ENCODE measurements at places on chromosomes 5 and 9. TPM values are rescaled to one million over a fixed set of nuclear protein-coding genes. Genes with fewer than 3 reads are reported as not detected.
A peak's percentile ranks its signal among the peaks of the same experiment; 100 is the strongest.

DNA sequence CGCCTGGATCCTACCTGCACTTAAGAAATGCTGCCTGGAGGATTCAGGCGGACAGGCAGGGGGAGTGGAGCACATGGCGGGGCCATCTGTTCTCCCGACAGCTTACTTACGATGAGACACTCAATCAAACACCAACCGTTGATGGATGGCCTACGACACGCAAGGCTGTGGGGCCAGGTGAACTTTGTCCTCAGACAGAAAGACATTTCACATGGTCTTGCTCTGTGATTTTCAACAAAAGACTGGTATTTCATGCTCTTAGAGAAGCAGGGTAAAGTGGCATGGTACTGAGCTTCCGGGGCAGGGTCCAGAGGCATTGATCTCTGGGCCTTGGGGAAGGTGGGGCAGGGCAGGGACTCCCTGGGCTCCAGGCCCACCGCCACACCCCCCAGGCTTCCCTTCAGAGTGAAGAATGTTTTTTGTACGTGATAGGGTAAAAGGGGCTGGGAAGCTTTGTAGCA, 9.1 kb upstream of the OLFM1 start:
- DNase-seq, result no peak

GRCh38 chr5:62460578-62460983, 48.0 kb downstream of the IPO11 start:
- DNase-seq, result peak; percentile 12

- DNase-seq, result no peak
These were observed 35.3 kb upstream of the TMEM215 start for GRCh38 chr9:32748013-32748412.

DNA sequence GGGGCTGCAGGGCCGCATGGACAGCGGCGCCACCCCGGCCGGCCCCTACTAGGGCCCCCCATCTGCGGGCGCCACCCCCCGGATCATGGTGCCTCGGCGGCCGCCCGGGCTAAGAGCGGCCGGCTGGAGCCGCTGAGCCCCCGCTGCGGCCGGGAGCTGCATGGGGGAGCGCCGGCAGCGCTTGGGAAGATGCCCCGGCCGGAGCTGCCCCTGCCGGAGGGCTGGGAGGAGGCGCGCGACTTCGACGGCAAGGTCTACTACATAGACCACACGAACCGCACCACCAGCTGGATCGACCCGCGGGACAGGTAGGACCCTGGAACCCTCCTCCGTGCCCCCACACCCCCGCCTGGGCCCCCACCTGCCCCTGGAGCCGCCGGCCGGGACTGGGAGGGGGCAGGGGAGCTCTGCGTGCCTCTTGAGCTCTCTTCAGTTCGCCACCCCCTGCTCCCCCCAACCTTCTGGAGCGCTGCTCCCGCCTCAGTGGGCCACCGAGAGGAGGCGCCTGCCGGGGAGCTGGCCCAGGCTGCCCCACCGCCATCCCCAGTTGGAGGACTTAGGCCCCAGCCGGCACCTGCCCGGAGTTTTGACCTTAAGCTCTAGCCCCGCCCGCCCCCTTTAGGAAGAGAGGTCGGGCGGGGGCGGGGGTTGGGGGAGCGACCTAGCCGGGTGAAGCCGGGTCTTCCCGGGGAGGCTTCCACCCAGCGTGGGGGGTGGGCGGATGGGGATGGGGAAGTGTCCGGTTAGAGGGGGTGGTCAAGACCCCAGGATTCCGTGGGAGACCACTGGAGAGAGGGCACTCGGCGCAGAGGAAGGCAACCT, 730 bp downstream of the WWC1 start:
- DNase-seq, result no peak

GRCh38 chr5:31935496-31936369, 238.4 kb downstream of the GOLPH3 start:
- DNase-seq, result no peak

DNA sequence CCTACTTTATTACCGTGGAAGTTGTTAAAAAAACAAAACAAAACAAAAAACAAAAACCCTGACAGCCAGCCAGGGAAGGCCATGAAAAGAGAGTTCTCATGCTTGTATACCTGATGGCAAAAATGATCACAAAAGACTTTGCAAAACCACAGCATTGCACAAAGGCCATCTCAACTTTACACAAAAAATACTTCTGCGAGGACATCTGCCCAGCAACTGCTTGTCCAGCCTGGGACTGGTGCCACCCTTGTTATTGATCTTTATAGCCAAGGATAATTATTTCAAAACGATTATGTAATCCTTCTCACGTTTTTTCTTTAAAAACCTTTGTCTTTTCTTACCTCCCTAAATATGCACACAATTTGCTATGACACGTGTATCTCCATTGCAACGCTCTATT, 42.2 kb upstream of the SLC28A3 start:
- DNase-seq, result no peak

DNA sequence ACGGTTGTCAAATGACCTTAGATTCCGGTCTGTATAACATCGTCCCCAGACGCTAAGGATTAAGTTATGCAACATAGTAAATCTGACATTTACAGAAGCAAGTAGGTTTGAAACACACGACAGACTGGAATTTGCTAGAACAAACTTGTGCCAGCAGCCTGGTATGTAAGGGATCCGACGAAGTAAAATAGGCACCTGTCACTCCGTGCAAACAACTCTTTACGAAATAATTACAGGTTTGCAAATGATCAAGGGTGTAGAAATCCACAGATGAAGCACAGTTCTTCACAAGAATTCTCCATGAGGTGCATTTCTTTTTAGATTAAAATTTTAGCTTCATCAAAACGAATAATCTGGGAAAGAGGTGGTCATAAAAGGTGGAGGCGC, 508 bp downstream of the MOCS2 start:
- peak; percentile 32 for DNase-seq

GRCh38 chr5:36150676-36151433, 832 bp downstream of the LMBRD2 start:
- peak; percentile 55 for DNase-seq

DNA sequence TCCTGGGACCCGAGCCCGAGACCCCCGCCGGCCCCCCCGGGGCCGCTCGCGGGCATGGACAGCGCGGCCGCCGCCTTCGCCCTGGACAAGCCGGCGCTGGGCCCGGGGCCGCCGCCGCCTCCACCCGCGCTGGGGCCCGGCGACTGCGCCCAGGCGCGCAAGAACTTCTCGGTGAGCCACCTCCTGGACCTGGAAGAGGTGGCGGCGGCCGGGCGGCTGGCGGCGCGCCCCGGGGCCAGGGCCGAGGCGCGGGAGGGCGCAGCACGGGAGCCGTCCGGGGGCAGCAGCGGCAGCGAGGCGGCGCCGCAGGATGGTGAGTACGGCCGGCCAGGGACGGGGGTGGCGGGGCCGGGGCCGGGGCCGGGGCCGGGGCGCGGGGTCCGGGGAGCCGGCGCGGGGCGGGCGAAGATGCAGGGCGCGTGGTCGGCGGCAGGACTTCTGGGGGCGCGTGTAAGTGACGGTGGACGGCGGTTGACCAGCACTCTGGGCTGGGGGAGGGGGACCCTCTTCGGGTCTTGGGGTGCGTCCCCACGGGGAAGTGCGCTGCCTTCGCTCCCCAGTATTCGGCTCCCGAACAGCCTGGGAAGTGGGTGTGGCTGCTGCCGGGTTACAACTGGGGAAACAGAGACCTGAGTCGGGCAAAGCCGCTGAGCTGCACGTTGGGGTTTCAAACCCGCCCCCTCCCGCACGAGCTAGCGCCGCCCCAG, 520 bp downstream of the PRRX2 start:
- no peak for DNase-seq

GRCh38 chr5:158511454-158511853, 588.3 kb downstream of the EBF1 start:
- no peak for DNase-seq

DNA sequence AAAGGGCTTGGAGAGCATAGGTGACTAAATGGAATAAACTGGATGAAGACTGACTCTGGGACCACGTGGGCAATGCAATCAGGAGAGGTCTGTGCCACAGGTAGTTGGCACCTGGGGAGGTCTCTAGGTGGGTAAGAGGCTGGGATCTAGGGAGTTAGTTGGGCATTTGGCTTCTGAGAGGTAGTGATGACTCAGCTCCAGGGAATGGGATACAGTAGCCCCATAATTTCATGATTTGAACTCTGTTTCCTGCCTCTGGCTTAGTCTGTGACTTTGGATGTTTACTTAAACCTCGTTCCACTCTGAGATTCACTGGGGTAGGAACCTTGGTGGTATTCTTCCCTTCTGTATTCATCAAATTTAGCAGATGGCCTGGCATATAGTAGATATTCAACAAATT, 240.8 kb downstream of the KIF4B start:
- no peak for DNase-seq

GRCh38 chr5:14301186-14301585, 158.0 kb downstream of the TRIO start:
- no peak for DNase-seq

GRCh38 chr5:157610990-157611389, 35.4 kb upstream of the ADAM19 start:
- DNase-seq, result no peak

GRCh38 chr5:75948438-75948837, 134.7 kb upstream of the SV2C start:
- DNase-seq, result no peak

GRCh38 chr9:136655536-136656182, 7.1 kb upstream of the EGFL7 start:
- no peak for DNase-seq

DNA sequence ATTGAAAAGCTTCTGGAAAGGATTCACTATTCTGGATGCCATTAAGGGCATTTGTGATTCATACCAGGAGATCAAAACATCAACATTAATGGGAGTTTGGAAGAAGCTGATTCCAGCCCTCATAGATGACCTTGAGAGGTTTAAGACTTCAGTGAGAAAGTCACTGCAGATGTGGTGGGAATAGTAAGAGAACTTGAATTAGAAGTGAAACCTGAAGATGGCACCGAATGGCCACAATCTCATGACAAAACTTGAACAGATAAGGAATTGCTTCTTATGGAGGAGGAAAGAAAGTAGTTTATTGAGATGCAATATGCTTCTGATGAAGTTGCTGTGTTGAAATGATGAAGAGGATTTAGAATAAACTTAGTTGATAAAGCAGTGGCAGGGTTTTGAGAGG, 254.6 kb upstream of the SLC24A2 start:
- DNase-seq, result no peak

DNA sequence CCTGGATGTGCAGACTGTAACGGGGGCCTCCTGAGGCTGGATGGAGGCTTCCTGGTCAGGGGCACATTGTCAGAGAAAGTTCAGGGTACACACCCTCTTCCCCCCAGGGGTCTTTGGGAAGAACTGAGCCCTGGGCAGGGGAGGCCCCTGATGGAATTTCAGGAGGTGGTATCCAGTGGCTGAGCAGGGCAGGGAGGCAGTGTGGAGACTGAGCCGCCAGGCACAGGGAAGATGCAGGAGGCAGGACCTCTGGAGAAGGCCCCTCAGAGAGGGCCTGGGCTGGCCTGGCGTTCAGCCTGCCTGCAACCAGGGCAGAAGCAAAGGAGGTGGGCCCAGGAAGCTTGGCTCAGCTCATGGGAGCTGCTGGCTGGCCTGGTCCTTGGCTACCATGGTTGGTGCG, 53.5 kb downstream of the GTF3C4 start:
- DNase-seq, result no peak

GRCh38 chr9:109422641-109423040, 75.5 kb downstream of the PTPN3 start:
- no peak for DNase-seq

- peak; percentile 85 for DNase-seq
These were observed 37.2 kb downstream of the PAPPA start for GRCh38 chr9:116190637-116191396.

DNA sequence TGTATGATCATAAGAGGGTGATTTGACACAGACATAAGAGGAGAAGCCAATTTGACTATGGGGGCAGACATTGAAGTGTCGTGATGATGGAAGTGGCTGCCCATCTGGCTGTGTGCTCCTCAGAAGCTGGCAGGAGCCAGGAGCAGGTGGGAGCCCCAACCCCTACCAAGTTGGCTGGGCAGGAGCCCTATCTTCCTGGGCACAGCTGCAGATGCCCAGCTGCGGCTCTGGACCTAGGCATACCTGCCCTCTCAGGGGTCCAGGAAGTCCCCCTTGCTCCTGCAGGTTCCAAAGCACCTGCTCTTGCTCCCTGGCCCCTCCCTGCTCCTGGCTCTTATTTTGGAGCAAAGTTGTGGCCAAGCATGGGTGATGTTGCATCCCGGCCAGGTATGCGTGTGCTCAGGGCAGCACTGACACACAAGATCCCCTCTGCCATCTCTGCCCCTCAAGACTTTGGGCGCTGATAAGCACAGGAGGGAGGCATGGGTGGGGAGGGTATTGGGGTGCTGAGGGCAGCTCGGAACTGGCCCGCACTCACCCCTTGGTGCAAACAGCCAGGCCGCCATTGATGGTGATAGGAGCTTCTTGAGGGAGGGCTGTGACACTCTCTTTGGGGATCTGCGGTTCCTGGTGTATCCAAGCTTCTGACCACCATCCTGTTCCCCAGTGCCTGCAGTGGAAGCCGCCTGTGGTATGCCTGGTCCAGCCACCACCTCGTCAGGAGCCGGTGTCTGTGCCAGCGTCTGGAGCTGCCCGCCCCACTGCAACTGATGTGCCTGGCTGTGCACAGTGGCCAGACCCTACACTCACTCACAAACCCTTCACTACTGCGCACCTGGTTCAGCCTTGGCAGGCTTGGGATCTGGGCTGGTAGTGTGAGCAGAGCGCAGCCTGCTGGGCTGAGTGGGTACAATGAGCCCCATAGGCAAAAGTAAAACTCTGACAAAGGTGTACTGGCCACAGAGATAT, 230.9 kb downstream of the CDH9 start:
- DNase-seq, result no peak

GRCh38 chr5:16593013-16593412, 23.8 kb downstream of the RETREG1 start:
- no peak for DNase-seq

DNA sequence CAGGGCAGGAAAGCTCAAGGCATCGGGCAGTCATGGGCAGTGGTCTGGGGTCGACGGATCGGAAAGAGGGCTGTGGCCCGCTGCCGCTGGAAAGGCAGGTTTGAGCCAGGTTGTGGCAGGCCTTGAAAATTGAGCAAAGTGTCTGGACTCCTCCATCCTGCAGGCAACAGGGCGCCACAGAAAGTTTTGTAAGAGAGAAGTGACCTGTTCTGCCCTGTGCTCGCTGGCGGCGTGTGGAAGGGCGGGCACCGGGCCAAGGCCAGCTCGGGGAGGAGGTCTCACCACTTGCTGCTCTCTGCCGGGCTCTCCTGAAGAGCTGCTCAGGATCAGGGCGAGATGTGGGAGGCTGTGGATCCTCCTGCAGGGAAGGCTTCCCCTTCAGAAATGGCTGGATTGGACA, 41.4 kb upstream of the FAT2 start:
- no peak for DNase-seq

GRCh38 chr9:82882138-82882537, 180.8 kb downstream of the RASEF start:
- DNase-seq, result peak; percentile 56

QSOX2 gene
- total RNA-seq, result 21.3 TPM

NEUROG1 gene
- total RNA-seq, result not detected

DBH gene
- total RNA-seq, result not detected

PPIC gene
- total RNA-seq, result 33.9 TPM

PCSK1 gene
- not detected for total RNA-seq

NR3C1 gene
- 64.4 TPM for total RNA-seq

TAF1L gene
- not detected for total RNA-seq

CARD9 gene
- total RNA-seq, result 0.69 TPM

All from mammary epithelial cell (primary cell).